ENCODE measurements at places on chromosomes 1 and 21. TPM values are rescaled to one million over a fixed set of nuclear protein-coding genes. Genes with fewer than 3 reads are reported as not detected.

DNA sequence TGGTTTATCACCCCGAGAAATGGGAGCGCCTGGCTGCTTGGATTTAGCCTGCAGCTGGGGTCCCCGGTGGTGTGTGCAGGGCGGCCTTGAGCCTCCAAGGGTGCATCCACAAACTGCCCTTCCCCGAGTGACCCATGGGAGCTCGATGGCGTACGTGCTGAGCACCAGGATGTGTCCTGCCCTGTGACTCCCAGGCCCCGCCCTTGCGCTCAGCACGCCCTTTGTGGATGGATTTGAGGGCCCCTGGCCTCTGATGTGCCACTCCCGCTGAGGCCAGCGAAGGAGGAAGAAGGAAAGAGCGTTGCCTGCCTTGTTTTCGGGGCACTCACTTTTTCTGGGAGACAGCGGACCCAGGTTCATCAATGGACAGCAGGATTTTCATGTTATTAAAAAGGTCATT is 1.7 kb upstream of the TFF3 start:
- H3K36me3 ChIP-seq, result no peaks in the 10 kb centered on the region
- no peak overlapping the region for H3K4me3 ChIP-seq
- no peaks in the 10 kb centered on the region for H3K27me3 ChIP-seq
- DNase-seq, result no peak
- H3K4me1 ChIP-seq, result no peaks in the 10 kb centered on the region

DNA sequence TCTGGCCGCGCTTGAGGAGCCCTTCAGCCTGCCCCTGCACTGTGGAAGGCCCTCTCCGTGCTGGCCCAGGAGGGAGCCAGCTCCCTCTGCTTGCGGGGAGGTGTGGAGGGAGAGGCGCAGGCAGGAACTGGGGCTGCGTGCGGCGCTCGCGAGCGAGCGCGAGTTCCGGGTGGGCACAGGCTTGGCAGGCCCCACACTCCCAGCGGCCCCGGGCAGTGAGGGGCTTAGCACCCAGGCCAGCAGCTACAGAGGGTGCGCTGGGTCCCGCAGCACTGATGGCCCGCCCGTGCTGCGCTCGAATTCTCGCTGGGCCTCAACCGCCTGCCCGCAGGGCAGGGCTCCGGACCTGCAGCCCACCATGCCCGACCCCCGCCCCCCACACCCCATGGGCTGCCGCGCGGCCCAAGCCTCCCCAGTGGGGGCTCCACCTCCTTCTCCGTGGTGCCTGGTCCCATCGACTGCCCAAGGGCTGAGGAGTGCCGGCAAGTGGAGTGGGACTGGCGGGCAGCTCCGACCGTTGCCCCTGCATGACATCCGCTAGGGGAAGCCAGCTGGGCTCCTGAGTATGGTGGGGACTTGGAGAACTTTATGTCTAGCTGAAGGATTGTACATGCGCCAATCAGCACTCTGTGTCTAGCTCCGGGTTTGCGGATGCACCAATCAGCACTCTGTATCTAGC is 46.0 kb downstream of the COL24A1 start:
- no peak for DNase-seq
- no peaks in the 10 kb centered on the region for H3K36me3 ChIP-seq
- no peaks in the 10 kb centered on the region for H3K27me3 ChIP-seq
- no peak overlapping the region for H3K27ac ChIP-seq
- no peaks in the 10 kb centered on the region for H3K4me1 ChIP-seq

- no peak overlapping the region for H3K4me3 ChIP-seq
- no peak for DNase-seq
- no peaks in the 10 kb centered on the region for H3K4me1 ChIP-seq
- no peaks in the 10 kb centered on the region for H3K36me3 ChIP-seq
- no peaks in the 10 kb centered on the region for H3K27me3 ChIP-seq
Observed at GRCh38 chr1:41566274-41566885, 81.9 kb upstream of the EDN2 start.

- H3K27ac ChIP-seq, result no peak overlapping the region
- H3K4me3 ChIP-seq, result no peak overlapping the region
- H3K36me3 ChIP-seq, result peaks cover 6% of the 10 kb centered on the region
Observed at GRCh38 chr1:204487256-204487615, 7.4 kb downstream of the PIK3C2B start.

WDR64 gene
- 0.08 TPM for total RNA-seq

Data from liver (tissue), 10 donors.